NCI-H526 (cell line): ENCODE measurements at places on chromosomes 13 and 19.
A peak's percentile ranks its signal among the peaks of the same experiment; 100 is the strongest.

DNA sequence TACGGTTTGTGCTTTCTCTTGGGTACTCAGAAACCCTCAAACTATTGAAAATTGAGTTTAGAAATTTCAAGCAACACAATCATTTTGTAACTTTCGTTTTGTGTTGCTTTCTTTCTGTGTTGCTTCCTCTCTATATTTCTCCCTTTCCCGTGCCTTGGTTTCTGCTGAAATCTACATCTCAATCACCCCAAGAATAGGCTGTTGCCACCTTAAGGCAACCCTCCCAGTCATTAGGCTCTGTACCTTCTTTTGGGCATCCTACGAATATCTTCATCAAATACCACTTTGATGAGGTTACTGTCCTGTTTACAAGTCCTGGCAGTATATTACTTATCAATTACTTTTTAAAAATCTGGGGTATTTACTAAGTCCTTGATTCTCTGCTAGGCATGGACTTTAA lies 621.6 kb downstream of the GPC6 start:
- no peak for DNase-seq

- peak; percentile 36 for DNase-seq
These were observed 36.5 kb downstream of the SPTBN4 start for GRCh38 chr19:40503320-40503695.

DNA sequence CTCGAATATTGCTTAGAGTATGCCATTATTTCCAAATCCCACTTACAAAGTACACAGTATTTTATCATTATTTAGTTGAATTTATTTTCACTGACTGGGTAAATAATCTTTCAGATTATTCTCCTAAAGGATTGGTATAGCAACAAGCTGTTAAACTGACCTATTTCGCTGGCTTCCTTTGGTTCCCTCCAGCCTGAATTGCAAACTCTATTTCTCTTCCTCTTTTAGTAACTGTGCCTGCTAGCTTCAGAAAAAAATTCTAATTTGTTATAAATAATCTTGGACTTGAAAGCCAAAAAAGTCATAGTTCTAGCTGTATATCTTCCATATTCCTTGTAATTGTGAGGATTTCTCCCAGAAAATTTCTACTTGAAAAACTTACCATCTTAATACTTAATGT lies 15.0 kb upstream of the CCNA1 start:
- DNase-seq = no peak

- peak; percentile 32 for DNase-seq
These were observed 54.8 kb downstream of the MCF2L start for GRCh38 chr13:113023694-113024430.

DNA sequence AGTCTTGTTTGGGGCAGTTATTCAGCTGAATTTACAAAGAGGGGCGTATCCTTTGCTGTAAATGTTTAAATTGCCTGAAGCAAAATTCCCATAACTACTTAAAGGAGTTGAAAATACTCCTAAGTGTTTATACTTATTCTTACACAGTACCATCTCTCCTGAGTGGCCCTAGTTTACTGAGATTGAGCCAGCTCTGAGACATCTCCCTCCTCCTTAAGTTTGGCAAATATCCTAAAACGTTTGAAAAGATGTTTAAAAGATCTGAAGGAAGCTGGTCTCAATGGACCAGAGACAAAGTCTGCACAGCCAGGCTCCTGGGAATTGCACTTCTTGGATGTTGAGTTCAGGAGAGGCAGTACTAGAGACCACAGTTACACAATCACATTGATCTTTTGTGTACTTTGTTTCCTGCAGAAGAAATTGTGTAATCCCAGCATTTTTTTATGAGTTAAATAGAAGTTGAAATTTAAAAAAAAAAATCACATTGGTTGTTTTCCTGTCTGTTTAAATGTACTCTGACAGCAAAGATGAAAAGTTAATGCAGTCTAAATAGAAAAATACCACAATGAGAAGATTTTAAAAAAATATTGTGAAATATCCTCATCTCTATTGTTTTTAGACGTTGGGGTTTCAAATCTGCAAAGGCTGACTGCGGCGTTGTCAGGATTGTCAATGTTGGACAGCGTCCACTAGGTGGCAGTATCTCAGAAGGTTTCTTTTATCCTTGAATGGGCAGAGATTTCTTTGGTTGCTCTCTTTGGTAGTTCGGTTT lies 20.7 kb downstream of the TNFSF11 start:
- peak; percentile 31 for DNase-seq

DNA sequence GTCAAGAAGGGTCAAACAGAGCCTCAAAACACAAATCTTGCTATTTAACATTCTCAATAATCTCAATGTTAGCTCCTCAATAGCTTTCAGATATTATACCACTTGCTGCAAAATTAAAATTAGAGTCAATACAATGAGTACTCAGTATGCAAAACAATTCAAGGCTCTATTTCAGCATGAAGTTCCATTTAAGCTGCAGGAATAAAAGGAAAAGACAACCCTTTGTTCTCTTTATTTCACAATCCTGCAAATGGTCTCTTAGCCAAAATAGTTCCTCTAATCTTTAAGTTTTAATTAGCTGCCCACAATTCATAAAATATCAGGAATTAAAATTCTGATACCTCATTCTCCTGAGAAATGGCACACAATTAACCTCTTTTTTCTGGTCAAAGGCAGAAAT lies 40.5 kb upstream of the DCT start:
- peak; percentile 70 for DNase-seq

DNA sequence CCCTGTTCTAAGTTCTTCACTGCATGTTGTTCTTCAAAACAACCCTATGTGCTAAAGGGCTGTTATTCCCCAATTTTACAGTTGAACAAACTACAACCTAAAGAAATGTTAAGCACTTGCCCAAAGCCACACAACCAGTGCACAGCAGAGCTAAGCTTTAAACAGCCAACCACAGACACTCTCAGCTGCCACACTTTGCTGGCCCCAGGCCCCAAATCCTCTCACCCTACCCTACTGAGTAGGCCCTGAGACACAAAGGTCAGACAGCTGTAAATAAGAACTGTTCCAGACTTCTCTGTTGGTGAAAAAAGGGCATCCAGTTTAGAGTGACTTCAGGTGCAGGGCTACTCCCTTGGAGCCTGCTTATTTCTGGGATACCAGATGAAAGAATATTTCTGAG lies 30.0 kb downstream of the GRIK5 start:
- no peak for DNase-seq

DNA sequence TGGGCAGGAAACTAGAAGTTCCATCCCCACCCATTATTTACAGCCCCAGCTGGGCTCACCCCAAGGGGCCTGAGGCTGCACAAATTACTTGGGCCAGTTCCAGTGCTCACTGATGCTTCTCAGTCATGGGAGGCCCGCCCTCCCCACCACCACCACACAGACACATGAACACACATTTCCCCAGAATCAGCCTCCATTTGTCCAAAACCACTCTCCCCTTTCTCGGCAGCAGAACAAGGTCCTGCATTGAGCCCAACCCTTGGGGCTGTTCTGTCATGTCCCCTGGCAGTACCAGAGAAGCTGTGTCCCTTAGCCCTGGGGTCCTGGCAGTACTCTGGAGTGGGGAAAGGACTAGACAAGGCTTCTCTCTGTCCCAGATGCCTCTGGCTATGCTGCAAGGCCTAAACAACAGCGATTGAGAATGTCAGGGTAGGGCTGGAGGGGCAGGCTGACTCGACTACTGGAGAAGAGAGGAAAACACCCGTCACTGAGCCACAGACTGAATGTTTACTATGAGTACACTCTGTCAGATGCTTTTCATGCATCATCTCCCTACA lies 21.8 kb downstream of the SAMD4B start:
- no peak for DNase-seq

DNA sequence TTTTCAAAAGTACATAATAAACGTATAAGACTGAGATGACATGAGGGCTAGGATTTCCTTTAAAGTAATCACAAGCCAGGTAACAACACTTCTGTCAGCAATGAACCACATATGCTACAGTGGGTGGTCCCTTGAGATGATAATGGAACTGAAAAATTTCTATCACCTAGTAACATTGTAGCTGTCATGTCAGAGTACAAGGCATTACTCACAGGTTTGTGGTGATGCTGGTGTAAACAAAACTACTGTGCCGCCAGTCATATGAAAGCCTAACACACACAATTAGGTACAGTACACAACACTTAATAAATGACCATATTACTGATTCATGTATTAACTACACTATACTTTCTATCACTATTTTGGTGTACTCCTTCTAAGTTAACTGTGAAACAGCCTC lies 36.8 kb downstream of the MIPEP start:
- no peak for DNase-seq

- DNase-seq = peak; percentile 85
These were observed 4.4 kb upstream of the PROZ start for GRCh38 chr13:113153810-113154748.

DNA sequence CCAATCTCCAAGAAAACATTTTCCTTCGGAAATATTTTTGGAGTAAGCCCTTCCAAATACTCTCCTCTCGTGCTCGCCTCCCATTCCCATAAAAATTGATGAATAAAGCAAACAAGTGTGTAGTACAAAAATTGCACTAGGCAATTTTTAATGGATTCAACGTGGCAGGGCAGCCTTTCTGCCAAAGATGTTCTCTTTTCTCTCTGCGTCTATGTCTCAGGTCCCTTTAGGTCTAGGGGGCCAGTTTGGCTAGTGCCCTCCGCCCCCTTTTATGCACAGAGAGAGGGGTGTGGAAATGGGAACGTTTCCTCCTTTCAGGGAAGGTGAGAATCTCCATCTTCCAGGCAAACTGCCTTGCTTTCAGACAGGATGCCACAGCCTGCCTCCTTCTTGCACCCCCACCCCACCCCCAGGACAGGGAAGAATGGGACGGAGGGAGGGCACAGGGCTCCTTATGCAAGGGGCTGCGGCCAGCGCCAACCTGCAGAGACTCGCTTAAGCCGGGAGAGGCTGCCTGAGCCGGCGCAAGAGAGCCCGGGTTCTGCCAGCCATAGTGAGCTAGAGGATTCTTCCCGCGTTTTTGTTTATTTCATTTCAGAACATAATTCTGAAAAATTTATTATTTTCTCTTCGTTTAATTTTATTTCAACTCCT lies 2.7 kb upstream of the ZIC2 start:
- no peak for DNase-seq

DNA sequence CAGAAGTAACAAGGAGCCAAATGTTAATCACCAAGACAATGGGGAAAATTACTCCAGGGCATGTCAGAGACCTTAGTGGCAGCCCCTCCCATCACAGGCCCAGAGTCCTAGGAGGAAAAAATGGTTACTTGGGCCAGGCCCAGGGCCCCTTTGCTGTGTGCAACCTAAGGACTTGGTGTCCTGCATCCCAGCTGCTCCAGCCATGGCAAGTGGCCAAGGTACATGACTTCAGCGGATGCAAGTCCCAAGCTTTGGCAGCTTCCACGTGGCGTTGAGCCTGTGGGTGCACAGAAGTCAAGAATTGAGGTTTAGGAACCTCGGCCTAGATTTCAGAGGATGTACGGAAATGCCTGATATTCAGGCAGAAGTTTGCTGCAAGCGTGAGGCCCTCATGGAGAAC lies 46.7 kb downstream of the OR10H4 start:
- DNase-seq = no peak

DNA sequence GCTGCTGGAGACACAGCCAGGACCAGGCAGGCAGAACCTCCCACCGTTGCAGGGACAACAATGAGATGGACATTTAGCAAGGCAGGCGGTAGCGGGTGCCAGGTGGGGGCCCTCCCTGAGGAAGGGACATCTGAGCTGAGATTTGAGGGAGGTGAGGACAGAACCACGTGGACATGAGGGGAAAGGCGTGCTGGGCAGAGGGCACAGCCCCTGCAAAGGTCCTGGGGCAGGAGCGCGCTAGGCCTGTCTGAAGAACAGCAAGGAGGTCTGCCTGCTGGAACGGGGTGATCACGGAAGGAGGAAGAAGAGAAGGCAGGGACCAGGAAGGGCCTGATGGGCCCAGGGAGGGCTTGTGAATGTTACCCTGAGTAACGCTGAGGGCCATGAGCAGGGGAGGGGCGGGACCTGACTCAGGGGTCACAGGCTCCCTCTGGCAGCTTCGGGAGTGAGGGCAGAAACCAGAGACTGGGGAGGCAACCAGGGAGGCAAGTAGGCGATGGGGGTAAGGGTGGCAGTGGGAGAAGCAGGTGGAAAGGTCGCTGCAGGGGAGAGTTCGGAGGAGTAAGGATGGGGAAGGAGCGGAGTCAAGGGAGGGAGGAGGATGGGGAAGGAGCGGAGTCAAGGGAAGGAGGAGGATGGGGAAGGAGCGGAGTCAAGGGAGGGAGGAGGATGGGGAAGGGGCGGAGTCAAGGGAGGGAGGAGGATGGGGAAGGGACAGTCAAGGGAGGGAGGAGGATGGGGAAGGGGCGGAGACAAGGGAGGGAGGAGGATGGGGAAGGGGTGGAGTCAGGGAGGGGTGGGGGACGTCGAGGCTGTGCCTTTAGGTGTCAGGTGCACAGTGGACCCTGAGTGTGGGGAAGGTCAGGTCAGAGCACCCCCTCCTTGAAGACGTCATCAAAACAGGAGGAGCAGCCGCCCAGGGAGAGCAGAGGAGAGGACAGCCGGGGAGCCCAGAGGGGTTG lies 15.7 kb upstream of the B3GNT3 start:
- DNase-seq = no peak

GRCh38 chr13:110910013-110910890 lies 4.6 kb downstream of the ANKRD10 start:
- no peak for DNase-seq

GRCh38 chr19:46069806-46070341 lies 29.1 kb upstream of the IGFL4 start:
- no peak for DNase-seq

GRCh38 chr19:17266975-17267788 lies at the start of gene BABAM1:
BABAM1 (plus strand) TSS chr19:17267443; CDS start chr19:17268807, 1,364 bp downstream.
- DNase-seq = peak; percentile 98

- no peak for DNase-seq
These were observed 14.7 kb upstream of the ADPRHL1 start for GRCh38 chr13:113468029-113468428.

GRCh38 chr19:4636151-4636717 lies 3.1 kb upstream of the TNFAIP8L1 start:
- peak; percentile 52 for DNase-seq

DNA sequence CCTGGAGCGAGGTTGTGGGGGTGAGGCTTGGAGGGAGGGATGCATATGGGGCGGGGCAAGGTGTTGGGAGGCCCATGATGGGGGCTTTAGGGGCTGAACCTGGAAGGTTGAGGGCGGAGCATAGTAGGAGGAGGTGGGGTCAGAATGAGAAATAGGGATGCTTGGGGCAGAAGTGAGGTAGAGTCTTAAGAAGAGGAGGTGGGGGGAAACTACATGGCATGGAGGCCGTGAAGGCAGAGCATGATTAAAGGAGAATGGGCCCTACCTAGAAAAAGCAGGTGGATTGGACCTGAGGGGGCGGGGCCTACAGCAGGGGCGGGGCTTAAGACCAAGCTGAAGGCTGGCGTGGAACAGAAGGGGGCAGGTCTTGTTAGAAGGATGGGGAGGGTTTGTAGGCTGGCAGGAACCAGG lies 799 bp downstream of the NR1H2 start:
- peak; percentile 56 for DNase-seq
